K562 (cell line): ENCODE measurements at places on chromosomes 12 and 14. TPM values are rescaled to one million over a fixed set of nuclear protein-coding genes. Genes with fewer than 3 reads are reported as not detected.

- no peak for DNase-seq
These were observed 37.0 kb upstream of the TCL1B start for GRCh38 chr14:95649230-95649629.

DNA sequence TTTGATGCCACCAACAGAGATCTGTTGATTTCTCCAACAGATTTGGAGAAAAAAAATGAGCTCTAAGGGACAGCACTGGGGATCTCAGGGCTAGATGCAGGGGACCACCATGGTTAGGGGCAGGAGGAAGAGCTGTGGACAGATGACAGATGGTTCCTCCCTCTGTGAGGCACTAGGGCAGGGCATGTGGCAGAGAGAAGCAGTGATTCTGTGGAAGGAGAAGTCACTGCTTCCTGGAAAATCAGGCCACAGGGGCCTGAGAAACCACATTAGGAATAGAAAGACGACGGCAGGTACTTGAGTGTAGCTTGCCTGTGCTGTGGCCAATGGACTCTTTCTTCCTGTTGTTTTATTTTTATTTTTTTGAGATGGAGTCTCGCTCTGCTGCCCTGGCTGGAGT is 24.9 kb upstream of the TMED2 start:
- no peak for DNase-seq

DNA sequence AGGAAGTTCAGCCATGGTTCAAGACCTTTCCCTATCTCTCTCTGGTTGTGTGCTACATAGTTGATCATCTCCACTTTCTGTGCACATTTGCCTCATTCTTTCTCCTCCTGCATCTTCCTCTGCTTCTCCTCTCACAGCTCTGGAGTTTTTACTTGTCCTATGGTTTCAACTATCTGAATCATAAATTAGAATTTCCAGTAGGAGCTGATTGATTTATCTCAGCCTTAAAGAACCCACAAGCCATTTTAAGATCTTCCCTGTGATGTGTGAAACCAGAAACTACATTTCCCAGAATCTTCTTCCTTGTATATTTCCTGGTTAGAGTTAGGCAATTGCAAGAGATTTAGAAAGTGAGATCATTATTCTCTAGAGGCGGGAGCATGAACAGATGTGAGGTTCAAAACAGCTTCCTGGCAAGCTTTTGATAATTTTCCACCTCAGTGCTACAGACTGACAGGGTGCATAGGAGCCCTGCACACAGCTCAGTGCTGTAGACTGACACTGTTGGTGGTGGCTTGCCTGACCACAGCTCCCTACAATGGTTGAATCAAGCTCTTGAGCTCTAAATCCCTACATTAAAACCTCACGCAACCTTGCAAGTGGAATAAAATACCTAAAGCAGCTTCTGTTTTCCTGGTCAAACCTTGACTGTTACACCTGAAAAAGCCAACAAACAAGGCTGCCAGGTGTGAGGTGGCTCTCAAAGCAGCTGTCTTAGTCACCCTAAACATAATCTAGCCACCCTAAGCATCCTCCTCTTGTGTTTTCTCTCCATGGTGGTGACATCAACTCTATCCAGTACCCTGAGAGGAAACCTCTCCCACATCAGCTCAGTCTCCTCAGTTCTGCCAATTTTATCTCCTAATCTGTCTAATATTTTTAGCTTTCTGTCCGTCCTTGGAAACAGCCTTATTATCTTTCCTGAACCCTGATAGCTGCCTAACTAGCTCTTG is 21.5 kb upstream of the IFNG start:
- no peak for DNase-seq

DNA sequence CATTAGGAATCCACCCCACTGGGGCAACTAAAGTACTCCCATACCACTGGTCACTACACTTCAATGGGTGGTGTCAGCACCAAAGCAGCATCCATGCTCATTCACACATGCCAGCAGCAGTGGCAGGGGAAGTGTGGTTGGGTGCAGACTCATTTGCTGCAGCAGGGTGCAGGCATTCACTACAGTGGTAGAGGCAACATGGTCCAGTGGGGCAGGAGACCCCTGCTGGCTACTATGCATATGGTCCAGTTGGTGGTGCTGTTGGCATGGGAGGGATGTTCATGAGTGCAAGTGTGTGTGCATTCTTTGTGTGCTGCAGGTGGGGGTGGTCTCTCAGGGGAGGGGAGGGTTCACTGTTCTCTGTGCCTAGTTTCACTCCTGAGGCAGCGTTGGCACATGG is 908.4 kb upstream of the NOVA1 start:
- DNase-seq = no peak

GRCh38 chr12:75560167-75560566 is 48.8 kb upstream of the KRR1 start:
- DNase-seq = no peak

The KLHL33 gene
- 0.02 TPM in 1 of 2 replicates, not detected in the other for total RNA-seq

DNA sequence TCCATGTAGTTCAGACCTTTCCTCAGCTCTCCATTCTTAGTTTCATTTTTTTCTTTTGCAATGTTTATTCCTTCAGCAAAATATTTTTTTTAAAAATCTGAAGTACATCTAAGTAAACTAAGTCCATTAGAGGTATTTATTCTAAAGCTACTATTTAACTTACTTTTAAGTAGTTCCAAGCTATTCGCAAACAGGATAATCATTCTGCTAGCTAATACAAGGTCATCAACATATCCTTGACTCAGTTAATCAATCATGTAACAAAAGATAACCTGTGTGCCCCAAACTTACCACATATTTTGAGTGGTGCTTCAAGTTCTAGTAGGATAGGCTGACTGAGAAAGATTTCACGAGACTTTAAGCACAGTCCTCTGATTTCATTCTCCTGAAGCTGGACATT is 11.2 kb downstream of the PPP1CC start:
- DNase-seq = no peak
